ENCODE measurements at places on chromosomes 6 and 20.

- ATAC-seq: no peak
Measured at GRCh38 chr20:40563296-40563950, 125.6 kb downstream of the MAFB start.

- no peak for ATAC-seq
Measured at GRCh38 chr6:54758340-54758739, 88.2 kb upstream of the FAM83B start.

DNA sequence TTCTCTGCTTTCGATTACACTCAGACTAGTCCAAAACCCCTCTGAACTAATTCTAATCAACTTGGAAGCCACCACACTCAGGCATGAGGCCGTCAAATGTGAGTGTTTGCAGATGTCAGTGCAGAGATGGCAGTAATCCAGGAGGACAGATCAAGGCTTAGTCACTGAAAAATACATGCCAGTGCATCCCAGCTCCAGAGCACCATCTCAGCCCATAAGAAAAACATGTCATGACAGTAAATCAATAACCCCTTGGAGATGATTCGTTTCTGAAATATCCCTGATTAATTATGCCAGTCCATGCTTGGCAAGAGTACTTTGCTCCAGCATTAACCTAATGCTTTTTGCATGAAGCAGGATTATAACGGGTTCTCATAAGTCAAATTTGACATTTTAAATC is 179.5 kb downstream of the ADAT2 start:
- no peak for ATAC-seq

DNA sequence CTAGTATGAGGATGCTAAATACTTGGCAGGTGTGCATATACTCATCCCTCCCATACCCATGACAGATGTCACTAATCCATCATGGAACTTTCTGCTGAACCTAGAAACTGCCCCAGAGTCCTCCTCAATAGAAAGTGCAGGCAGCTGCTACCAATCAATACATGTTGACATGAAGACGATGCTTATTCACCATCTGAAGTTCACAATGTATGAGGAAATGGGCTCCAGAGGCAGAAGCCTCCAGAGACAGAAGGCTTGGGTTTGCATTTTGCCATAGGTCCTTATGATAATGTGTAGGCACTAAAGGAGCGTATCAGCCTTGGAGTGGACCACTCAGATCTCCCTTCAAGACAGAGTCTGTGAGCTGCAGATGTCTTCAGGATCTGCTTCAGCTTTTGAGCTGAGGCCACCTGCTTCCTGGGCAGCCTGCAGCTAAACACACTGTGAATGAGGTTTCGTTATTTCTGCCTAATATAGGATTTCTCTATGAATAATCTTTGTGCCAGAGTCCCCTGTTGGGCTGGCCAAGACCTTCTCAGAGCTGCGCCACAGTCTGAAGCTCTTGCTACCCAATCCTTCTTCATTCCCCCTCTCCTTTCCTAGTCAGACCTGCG is 7.5 kb upstream of the KIAA1755 start:
- ATAC-seq: no peak

- no peak for ATAC-seq
Measured at GRCh38 chr20:19975436-19975799, 41.7 kb upstream of the NAA20 start.

- no peak for ATAC-seq
Measured at GRCh38 chr6:25494469-25494868, 157.5 kb upstream of the SCGN start.

DNA sequence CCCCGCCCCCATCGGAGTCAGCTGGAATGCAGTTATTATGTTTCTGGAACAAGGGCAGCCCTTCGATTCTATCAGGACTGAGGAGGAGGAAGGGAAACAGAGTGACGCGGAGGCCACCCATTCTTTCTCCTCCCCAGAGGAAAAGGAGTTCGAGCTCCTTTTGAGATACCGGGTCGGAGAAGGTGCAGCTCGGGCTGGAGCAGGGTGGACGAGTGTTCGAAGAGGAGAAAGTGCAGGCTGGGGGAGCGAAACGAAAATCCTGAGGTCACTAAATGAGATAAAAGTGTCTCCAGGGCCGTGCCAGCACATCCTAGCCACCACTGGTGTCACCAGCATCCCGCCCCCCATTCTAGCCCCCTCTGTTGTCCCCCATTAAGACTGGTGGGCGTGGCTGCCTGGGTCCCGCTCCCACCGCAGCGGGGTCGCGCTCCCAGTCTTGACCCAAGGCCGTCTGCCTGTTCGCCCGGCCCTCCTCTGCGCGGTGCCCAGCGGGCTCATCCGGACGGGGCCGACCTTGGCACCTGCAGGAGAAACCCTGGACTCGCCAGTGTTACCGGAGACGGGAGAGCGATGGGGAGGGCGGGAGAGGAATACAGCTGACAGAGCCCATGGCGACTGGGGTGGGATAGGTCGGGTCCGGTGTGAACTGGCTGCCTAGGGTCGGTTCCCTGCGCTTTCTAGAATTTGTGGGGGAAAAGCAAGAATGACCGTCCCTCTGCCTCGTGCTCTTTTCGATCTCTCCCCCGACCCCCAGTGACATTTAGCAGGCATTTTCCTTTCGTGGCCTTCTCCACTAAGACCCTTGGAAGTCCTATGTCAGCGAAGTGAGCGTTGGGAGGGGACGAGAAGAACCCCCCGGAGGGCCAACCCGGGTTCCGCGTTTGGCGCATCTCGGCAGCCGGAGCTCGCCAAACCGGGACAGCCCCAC is 16.2 kb downstream of the FOXA2 start:
- ATAC-seq: no peak

DNA sequence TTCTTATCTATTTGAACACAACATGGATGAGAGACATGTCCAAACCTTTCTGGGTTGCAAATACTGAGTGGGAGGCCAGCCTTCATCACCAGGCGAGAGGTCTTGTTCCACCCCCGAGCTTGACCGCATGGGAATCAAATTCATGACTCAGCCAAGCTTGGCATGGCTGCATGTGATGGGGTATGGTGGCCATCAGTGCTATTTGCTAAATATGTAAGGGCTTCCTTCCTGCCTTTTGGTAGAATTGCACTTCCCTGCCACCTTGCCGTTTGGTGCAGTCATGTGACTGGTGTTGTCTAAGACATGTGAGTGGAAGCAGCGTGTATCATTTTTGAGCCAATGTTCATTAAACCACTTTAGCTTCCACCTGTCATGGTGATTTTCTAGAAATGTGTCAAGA is 508.9 kb upstream of the SULF2 start:
- ATAC-seq: no peak

DNA sequence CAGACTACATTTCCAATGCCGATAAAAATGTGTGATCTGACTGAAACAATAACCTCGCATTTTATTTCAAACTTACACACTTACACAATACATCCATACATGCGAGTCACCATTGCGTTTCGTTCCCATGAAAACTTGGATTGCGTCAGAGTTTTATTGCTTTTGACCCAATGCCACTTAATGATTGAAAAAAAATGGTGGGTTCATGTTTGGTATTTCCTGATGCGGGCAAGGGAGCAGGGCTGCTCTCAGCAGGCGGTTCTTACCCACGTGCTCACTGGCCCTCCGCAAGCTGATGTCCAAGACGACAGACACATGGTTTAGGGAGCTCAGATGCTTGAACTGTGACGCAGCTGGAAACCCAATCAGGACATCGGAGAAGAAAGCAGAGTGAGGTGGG is 281.0 kb upstream of the SULF2 start:
- ATAC-seq: no peak

- ATAC-seq: no peak
Measured at GRCh38 chr6:133017581-133017980, 203.2 kb downstream of the RPS12 start.

DNA sequence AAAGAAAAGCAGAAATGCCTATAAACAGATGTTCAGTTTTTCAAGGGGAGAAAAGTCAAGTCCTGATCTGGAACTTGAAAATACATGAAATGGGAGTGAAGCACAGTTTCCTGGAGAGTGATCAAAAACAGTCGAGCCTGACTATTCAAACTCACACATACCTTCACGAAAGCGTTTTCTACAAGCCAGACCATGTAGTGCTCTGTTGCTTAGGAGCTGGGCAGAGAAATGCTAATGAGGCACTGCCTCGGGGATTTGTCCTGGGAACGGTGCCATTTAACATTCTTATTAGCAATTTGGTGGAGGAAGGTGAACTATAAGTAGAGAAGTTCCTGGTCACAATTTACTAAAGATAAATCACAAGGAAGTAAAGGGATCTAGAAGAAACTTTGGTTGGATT is 5.9 kb downstream of the NHSL1 start:
- ATAC-seq: peak; percentile 62

- ATAC-seq: no peak
Measured at GRCh38 chr6:151675746-151676459, 131.6 kb upstream of the ESR1 start.

GRCh38 chr6:130008236-130008873 is 10.0 kb upstream of the L3MBTL3 start:
- ATAC-seq: no peak

DNA sequence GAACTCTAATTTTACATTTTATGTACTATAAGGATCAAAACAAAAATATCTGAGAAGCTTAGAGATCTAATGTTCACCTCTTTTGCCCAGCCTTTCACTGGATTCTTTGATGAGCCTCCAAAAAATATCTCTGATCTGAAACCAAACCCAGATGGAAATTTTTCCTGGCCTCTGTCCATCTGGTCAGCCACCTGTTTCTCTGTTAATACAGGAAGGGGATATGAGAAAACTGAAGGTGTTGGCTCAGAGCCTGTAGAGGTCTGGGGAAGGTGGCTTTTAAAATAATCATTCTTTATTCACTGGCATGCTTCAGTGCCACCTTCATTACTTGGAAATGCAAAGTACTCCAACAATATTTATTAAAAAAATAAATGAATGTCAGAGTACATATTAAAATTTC is 8.5 kb upstream of the MCM3 start:
- ATAC-seq: no peak

GRCh38 chr6:31901415-31901952 is 402 bp downstream of the ZBTB12 start:
- peak; percentile 8 for ATAC-seq

GRCh38 chr6:111663692-111664564 is 58.2 kb upstream of the TRAF3IP2 start:
- ATAC-seq: peak; percentile 78

DNA sequence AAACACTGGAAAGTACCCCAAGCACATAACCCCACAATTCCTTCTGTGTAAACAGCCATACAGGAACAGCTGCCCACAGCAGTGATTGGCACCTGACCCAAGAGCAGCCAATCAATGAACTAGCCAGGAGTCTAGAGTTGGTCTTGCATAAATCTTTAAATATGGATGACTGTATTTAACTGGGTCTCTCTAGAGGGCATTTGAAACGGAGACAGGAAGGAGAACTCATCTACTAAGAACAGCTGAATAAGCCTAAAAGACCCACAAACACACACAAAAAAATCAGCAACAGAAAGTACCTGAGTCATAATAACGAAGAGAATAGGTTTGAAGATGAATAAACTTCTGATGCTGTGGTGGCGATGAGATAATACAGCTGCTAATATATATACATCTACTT is 49.0 kb upstream of the ASF1A start:
- no peak for ATAC-seq

All from gastroesophageal sphincter (tissue), 4 donors.